ENCODE measurements at places on chromosomes 7 and 10.

- no peak for DNase-seq
These were observed 26.9 kb downstream of the ZEB1 start for GRCh38 chr10:31345886-31346285.

- DNase-seq: no peak
These were observed 276.3 kb downstream of the LHFPL3 start for GRCh38 chr7:104604706-104605105.

DNA sequence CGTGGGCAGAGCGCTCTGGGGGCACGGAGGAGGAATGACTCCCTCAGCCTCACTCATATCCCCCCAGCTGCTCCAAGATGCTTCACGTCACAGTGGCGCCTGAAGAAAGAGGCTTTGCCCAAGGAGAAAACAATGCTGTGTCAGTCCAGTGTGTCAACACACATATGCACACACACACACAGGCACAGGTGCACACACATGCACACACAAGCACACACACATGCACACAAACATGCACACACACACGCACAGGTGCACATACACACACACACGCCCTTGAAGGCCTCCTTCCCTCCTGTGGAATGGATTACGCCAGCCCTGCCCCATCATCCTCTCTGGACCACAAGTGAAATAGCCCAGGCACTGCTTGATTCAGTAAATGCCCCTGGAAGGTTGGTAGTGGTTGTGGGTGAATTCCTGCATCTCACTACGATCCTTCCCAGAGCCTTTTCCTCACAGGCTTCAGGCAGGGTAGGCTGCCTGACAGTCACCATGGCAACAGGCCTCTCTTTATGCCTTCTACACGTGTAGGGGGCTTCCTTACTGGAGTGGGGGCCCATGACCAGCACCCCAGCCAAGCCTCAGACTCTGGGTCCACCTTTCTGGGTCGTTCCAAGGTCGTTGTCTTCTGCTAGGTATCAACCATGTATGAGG lies 371.5 kb upstream of the PODXL start:
- no peak for DNase-seq

GRCh38 chr7:86720306-86720705 lies 76.6 kb downstream of the GRM3 start:
- no peak for DNase-seq

DNA sequence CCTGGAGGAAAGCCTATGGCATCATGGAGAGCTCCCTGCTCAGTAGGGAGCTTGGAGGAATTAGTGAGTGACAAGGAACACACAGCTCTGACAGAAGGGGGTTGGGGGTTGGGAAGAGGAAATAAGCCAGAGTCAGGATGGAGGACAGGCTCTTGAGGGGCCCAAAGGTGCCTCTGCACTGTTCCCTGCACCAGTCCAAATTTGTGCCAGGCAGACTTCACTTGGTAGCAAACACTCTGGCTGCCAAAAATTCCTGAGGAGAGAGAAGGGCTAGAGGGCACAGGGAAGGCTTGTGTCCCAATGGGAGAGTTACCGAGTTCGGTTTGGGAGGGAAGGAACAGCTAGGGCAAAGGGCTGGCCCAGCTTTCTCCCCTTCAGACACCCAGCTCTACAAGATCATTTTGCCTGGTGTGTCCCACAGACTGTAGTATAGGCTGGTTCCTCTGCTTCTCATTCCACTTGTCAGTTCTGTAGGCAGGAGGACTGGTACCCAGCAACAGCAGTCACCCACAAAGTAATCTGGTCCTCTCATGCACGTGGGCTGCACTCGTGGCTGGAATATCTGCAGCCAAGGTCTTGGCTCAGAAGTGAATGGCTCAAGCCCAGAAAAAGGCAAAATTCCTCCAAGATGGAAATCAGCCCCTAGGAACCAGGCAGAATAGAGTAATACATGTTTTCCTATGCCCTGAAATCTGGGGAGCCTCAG lies 8.0 kb upstream of the KCNIP2 start:
- no peak for DNase-seq

GRCh38 chr7:114590298-114590697 lies 175.7 kb downstream of the FOXP2 start:
- no peak for DNase-seq

DNA sequence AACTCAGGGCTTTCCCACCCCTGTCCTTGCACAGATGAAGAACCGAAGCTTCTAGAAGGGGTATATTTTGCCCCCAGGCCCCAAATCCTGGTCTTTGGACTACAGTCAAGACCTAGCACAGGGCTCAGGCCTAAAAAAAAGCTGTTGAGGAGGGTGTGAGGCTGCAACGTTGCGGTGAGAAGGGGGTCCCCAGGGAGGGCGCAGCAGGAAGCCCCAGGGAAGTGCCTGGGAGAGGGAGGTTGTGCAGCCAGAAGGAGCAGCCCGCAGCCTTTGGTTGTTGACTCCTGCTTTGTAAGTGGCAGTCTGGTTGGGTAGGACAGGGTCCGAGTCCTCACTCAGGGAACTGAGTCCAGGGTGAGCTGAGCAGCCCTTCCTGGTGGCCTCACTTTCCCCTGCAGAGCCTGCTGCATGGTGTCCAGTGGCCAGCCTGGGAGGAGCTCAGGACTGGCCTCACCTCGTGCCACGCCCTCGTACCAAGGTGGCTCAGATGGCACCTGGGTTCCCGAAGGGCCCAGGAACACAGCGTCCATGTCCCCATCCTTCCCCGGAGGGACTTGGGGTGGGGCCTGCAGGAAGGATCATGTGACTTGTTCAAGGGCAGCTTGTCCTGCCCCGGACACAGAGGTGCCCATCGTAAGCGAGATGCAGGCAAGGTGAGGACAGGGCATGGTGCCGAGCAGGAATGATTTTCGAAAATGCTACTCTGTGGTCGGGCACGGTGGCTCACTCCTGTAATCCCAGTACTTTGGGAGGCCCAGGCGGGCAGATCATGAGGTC lies 166.4 kb upstream of the TNRC18 start:
- DNase-seq: no peak

DNA sequence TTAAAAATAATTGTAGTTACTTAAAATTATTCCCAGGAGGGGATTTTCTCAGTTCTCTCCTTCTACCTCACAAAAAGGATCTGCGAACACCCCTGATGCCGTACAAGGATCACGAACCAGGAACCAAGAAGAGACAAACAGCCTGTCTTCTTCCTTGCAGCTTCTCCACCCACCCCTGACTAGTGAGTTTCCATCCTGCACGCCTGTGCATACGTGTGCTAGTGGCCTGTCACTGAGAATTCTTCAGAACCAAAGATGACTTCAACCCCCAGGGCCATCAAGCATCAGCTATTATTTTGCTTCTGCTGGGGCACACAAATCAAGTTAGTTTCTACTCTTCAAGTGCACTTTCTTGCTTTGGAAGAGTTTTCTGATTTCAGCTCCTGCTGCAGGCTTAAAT lies 175.5 kb upstream of the KLF6 start:
- DNase-seq: no peak

GRCh38 chr7:111173990-111174389 lies 83.1 kb downstream of the LRRN3 start:
- DNase-seq: no peak

DNA sequence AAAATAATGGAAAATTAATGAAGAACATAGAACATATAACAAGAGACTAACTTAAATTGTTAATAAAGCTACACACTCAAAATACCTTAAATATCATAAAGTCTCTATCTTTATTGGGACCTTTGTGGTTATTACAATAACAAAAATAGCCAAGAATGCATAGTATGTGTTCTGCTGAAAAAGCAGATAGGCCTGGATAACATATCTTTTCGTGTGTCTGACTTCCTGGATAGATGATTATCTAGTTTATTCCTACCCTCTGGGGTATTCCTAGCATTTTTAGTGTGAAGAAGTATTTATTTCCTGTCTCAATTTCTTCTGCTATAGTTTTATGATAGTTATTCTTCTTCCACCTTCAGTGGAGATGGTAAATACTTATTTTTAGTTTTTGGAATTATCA lies 36.5 kb downstream of the CALCR start:
- no peak for DNase-seq

- DNase-seq: no peak
These were observed 27.4 kb downstream of the GTF2I start for GRCh38 chr7:74684921-74685320.

DNA sequence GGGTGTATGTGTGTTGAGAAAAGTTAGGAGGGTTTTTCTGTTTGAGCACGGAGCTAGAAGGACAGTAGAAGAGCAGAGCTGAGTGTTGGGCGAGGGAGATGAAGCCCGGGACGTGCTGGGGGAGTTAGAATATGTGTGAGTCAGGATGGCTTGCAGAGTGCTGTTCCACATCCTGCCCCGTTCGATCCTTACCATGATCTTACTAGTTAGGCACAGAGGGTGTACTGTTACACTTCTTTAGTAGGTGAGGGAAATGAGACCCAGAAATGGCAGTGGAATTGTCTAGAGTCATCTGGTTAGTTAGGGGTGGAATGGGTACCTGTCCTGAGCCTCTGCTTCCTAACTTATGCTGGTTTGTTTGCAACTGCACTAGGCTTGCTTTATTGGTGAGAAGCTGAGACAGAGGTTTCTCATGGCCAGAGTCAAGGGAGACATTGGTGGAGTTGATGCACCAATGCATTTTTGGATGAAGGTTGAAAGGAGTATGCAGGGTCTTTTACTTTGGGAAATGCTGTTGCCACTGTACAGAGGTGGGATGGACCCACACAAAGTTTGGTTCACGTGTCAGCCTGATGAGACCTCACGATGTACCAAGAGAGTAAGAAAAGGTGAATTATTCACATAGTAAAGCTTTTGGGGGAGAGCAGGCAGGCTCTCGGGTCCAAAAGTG lies 42.4 kb downstream of the CCNY start:
- DNase-seq: peak; percentile 12

GRCh38 chr7:46745707-46746090 lies 824.6 kb upstream of the IGFBP3 start:
- no peak for DNase-seq

GRCh38 chr10:94571081-94571480 lies 25.5 kb downstream of the HELLS start:
- DNase-seq: no peak

- no peak for DNase-seq
These were observed 12.7 kb downstream of the LOXL4 start for GRCh38 chr10:98255146-98255877.

DNA sequence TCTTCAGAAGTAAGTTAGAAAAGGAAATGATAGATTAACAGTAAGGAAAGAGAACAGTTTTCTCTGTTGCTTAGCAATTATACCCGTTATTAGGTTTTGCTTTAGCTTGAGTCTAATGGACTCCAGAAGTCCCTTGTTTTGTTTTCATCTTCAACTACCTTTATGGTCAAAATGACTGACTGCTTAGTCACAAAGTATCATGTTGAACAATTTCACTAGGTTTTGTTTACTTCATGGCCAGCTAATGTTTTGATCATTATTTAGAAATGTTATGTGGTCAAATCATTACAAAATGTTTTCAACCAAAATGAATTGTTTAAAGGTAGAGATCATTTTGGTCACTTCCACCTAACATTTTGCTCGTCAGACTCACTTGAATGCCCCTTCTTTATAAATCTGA lies 1.9 kb downstream of the UBN2 start:
- DNase-seq: no peak

DNA sequence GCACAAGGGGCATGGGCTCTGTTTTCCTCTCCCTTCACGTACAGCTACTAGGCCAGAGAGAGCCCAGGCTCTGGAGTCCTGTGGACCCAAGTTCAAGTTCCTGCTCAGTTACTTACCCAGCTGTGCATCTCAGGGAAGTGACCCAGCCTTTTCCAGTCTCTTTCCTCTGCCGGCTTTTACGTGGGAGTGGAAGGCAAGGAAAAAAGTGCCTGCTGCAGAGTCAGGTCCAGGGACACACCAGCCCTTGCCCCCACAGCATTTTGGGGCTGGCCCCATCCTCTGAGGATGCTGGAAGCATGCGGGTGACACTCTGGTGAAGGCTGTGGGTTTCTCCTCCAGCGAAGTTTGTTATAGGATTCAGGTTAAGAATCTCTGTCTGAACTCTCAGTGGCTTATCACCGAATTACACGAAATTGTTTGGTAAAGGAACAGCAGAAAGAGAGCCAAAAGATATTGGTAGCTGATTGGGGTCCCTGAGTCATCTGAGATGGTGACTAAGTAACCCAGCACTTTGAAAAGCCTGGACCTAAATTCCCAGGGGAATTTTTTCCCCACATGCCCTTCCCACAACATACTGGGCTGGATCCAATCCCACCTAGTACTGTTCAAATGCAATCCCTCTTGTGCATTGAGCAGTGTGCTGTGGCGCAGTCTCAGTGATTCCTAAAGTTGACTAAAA lies 424.3 kb downstream of the RPS24 start:
- DNase-seq: no peak

GRCh38 chr10:113987805-113988204 lies 55.9 kb upstream of the ADRB1 start:
- DNase-seq: no peak

GRCh38 chr7:45054442-45054841 lies 34.3 kb downstream of the NACAD start:
- no peak for DNase-seq

GRCh38 chr7:50739744-50740435 lies 42.8 kb downstream of the GRB10 start:
- peak; percentile 24 for DNase-seq
